ENCODE measurements at places on chromosomes 12 and 14.

DNA sequence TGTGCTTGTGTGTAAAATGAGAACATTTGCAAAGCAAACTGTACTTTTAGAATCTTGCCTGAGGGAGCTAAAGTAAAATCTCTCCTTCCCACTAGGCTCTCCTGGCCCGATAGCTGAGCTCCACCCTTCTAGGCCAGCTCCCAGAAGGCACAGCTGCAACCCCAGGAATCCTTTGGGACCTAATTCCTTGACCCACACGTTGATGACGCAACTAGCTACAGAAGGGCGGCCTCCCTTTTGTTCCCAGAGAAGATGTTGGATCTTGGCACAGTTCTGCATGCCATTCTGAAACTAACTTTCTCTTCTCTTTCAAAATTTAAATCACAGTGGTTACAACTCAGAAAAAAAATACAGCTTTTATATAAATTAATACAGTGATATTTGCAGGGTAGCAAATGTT, 268.1 kb downstream of the EGLN3 start:
- no peak for DNase-seq

GRCh38 chr12:121955258-121956237, 37.2 kb downstream of the CFAP251 start:
- peak; percentile 18 for DNase-seq

DNA sequence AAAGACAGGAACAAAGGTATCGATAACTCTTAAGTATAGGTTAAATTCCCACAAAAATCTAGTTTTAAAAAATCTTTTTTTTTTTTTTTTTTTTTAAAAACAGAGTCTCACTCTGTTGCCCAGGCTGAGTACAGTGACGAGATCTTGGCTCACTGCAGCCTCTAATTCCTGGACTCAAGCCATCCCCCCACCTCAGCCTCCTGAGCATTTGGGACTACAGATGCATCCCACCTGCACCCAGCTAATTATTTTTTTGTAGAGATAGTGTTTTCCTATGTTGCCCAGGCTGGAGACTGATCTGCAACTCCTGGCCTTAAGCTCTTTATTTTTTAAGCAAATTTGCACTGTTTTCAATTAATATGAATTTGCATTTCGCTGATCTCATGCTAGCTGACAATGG, 9.8 kb downstream of the PSEN1 start:
- no peak for DNase-seq

DNA sequence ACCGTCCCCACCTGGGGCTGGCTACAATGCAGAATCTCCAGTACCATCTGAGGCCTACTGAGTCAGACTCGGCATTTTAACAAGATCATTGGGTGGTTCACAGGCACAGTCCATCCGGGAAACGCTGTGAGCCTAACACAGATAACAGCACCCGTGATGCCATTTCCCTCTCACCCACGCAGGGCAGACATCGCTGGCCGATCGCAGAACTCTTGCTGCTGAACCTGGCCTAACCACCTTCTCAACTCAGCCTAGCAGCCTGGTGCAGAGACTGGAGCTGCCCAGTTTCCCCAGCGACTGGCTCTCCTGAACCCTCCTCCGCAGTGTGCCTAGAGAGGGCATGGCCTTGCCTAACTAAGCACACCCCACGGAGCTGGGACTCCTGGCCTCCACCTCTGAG, 83.3 kb downstream of the NCOR2 start:
- DNase-seq, result no peak

Data from Calu3 (cell line).